ENCODE measurements at places on chromosomes 6 and 20.

DNA sequence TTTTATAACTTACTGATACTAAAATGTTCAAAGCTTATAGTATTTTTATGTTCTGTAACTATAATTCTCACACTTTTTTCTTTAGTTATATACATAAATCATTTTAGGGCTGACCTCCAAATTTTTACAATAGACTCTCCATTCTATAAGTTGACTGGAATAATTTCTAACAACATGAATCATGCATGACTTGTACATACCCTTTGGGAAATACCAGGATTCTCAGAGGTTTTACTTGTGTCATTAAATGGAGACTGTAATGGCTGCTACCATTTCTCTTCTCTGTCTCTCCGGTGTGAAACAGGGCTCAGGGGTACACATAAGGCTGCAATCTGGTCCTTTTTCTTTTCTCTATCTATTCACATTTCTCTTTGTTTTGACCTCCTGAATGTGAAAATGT, 222.2 kb upstream of the FLRT3 start:
- DNase-seq, result no peak

DNA sequence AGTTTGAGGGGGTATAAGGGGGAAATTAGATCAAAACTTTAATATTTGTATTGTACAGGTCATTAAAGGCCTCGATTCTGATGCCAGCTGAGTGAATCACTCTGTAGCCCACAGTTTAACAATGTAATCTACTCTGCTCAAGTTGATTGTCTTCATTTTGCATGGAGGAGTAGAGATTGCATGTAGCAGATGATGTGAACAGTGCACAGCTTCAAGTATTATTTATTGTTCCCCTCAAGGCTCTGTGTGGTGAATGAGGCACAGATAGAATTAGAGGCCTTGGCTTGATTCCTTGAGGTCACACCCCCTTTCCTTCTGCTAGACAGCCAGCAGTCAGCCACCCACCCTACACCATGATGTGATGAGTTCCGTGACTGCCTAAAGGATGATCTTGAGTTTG, 38.1 kb downstream of the TXLNB start:
- no peak for DNase-seq

- DNase-seq, result no peak
Observed at GRCh38 chr20:5221061-5221430, 94.2 kb downstream of the CDS2 start.

- no peak for DNase-seq
Observed at GRCh38 chr20:60299951-60300350, 341.7 kb downstream of the CDH26 start.

DNA sequence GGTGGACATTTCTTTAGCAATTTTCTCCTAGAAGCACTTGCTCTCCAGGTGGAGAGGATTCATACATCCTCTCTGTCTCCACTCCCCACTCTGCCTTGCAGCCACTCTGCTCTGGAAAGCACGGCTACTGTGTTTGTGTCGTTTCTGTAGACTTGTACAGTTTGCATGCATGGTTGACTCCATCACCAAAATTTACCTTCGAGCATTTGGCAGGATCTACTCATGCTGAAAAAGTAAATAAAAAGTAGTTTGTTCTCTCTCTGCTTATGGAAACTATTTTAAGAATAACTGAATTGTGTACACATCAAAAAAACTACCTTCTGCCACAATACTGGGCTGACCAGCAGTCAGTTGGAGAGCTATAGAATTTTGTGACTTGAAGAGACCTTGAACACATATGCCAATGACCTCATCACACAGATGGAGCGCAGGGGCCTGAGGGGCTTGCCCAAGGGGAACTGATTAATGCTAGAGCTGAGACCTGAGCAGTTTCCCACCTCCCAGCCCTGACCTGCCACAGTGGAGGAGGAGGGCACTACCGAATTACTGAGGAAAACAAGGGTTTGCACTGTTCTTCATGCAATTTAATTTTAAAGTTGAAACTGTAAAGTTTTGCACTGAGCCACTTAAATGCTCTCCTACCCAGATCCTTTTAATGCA, 33.7 kb upstream of the FOXQ1 start:
- no peak for DNase-seq

DNA sequence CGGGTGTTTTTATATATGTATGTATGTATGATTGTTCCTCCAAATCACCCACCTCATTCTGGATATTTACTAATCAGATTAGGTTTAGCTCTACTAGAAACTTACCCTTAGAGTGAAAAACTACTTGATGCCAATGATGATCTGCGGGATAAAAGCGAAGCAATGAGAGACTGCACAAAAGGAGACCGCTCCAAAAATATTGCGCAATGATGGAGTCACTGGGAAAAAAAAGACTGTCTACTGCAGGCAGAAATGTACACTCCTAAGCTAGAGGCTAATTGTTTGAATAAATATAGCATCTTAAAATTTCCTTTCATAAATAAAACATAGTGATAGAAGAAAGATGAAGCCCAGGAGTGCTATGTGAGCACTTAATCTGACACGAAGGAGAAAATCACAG, 7.3 kb downstream of the RAB32 start:
- DNase-seq, result no peak

GRCh38 chr20:35502352-35502751, 27.1 kb downstream of the C20orf173 start:
- DNase-seq, result no peak

- no peak for DNase-seq
Observed at GRCh38 chr6:136184738-136185137, 65.4 kb downstream of the MTFR2 start.

- DNase-seq, result no peak
Observed at GRCh38 chr6:44662461-44663121, 275.1 kb downstream of the CDC5L start.

GRCh38 chr6:99110029-99110428, 162.3 kb upstream of the FBXL4 start:
- no peak for DNase-seq

- no peak for DNase-seq
Observed at GRCh38 chr6:47153404-47153755, 111.2 kb upstream of the ADGRF1 start.

DNA sequence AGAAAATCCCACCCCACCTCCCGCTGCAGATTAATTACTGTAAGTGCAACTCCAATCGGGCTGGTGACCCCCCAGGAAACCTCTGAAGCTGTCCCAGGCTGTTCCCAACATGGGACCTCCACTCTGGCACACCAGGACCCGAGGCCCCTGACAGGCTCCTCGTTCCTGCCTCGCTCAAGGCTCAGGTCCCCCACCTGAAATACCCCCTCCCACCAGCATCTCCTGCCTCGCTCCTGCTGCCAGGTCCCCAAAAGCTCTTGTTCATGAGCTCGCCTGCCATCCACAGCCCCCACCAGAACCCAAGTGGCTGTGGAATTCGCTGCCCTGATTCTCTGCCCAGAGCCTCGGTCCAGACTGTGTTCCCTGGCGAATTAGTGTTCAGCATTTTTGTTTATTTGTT, 26.1 kb downstream of the NPEPL1 start:
- no peak for DNase-seq

- DNase-seq, result no peak
Observed at GRCh38 chr6:139014945-139015344, 13.6 kb upstream of the ABRACL start.

- no peak for DNase-seq
Observed at GRCh38 chr6:76506808-76507207, 434.3 kb upstream of the IMPG1 start.

GRCh38 chr6:165653196-165653595, 9.8 kb downstream of the PDE10A start:
- DNase-seq, result no peak

GRCh38 chr6:160088069-160088783, 33.4 kb upstream of the SLC22A1 start:
- no peak for DNase-seq

- DNase-seq, result no peak
Observed at GRCh38 chr6:168273441-168274036, 46.0 kb downstream of the DACT2 start.

GRCh38 chr20:13325033-13325432, 104.0 kb downstream of the ISM1 start:
- DNase-seq, result no peak

GRCh38 chr6:129853996-129854711, 7.0 kb downstream of the TMEM244 start:
- DNase-seq, result no peak

GRCh38 chr20:36010076-36010475, 41.7 kb downstream of the CNBD2 start:
- DNase-seq, result no peak

GRCh38 chr6:82025271-82025670, 222.3 kb downstream of the IBTK start:
- no peak for DNase-seq

DNA sequence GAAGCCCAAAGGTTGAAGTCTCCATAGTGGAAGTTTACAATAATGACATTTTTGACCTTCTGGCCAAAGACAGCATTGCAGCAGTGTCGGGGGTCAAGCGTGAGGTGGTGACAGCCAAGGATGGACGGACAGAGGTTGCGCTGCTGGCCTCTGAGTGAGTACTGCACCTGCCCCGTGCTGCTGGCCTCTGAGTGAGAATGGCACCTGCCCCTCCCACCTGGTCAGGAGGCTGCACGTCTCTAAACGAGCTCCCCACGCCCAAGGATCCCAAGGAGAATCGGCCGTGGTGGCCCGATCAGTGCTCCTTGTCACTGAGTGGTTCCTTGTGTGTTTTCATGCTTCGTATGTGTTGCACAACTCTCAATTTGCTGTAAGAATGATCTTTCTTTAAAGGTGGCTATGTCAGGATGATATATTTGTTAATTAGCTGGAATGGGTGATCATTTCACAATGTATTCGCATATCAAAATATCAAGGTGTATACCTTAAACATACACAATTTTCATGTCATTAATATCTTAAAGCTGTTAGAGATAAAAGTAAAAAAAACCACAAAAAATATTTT, 40.4 kb downstream of the FRMD1 start:
- no peak for DNase-seq

GRCh38 chr6:93337772-93338394, 81.5 kb downstream of the EPHA7 start:
- DNase-seq, result no peak

DNA sequence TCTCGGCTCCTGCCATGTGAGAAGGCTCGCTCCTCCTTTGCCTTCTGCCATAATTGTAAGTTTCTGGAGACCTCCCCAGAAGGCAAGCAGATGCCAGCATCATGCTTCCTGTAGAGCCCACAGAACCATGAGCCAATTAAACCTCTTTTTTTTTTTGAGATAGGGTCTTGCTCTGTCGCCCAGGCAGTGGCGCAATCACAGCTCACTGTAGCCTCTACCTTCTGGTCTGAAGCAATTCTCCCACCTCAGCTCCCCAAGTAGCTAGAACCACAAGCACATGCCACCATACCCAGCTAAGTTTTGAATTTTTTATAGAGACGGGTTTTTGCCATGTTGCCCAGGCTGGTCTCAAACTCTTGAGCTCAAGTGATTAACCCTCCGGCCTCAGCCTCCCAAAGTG, 28.6 kb downstream of the RING1 start:
- no peak for DNase-seq

GRCh38 chr20:23367770-23368169, 5.8 kb downstream of the GZF1 start:
- DNase-seq, result peak; percentile 27

DNA sequence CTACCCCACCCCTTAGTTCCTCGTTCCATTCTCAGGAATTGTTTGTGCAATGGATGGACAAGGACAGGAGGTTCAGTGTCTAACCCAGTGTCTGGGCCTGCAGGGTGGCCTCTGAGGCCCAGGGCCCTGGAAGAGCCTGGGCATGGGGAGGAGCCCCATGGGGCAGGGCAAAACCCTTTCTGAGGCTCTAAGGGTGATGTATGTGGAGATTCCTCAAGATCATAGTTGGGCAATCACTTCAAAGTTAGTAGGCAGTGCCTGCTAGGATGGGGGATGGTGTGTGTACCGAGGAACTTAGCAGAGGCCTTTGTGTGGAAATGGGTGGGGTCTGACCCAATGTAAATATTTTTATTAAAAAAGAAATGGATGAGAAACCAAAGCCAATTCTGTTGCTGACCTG, 6.7 kb upstream of the C2 start:
- DNase-seq, result no peak

GRCh38 chr6:41286544-41287346, at the start of gene TREM1:
Gene TREM1 (minus strand): TSS chr6:41286682. CDS start chr6:41286655, 27 bp downstream.
- no peak for DNase-seq

DNA sequence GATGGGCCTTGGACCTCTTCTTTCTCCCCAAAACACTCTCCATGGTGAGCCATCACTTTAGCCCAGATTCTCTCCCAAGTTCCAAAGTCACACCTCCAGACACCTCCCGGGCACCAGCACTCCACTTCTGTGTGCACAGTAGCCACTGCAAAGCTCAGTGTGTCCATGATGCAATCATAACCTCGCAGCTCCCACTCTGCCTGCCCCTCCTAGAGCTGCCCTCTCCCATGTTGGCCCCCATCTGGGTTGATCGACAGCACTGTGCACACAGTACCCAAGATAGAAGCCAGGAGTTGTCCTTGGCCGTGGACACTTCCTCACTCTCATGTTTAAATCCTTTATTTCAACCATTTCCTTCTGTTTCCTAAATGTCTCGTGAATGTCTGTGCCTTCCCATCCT, 293.3 kb downstream of the PACRG start:
- no peak for DNase-seq

GRCh38 chr20:60262967-60263603, 304.9 kb downstream of the CDH26 start:
- DNase-seq, result peak; percentile 49

DNA sequence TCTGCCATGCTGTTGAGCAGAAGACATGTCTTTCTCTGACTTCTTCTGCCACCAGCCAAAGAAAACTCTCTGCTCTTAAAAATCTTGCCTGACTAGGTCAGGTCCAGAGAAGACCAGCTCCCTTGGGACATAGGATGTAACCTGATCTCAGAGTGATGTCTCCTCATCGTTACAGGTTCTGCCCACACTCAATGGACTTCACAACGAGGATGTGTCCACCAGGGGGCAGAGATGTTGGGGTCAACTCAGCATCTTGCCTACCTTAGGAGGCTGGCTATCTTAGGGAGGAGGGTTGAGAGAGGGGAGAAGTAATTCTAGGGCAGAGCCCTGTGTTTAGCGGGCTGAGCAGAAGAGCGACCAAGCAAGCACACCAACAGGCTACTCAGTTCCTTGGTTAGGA, 207.6 kb upstream of the CDH4 start:
- DNase-seq, result no peak

GRCh38 chr6:44002593-44003344, 124.5 kb downstream of the MRPL14 start:
- peak; percentile 25 for DNase-seq

DNA sequence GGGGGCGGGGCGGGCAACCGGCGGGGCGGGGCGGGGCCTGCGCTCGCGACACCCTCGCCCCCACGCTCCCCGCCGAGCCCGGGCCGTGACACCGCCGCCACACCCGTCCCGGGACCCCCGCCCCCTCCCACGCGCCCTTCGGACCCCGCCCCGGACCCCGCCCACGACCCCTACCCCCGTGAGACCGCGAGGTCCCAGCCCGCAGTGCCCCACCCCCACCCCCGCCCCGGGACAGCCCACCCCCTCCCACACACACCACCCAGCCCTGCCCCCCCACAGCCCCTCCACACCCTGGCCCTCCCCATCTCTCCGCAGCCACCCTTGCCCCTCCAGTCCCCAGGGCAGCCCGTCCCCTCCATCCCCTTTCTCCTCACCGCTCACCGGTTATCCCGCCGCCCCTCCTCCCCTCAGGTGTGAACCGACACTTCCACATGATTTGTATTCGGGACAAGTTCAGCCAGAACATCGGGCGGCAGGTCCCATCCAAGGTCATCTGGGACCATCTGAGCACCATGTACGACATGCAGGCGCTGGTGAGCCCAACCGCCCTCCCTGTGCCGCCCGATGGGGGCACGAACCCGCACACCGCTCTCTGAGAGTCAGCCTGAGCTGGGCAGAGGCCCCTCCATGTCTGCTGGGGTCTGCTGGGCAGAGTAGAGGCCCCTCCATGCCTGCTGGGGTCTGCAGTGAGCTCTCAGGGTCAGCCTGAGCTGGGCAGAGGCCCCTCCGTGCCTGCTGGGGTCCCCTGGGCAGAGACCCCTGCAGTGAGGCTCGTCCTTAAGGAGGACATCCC, 622 bp downstream of the MRGBP start:
- no peak for DNase-seq

All from CD4-positive, alpha-beta T cell treated with Interleukin-2 at 100 ng/mL for 4 hours (primary cell).